ENCODE measurements at places on chromosomes 7 and 10.

- no peak for DNase-seq
These were observed 499.0 kb upstream of the KLF6 start for GRCh38 chr10:4283846-4284610.

DNA sequence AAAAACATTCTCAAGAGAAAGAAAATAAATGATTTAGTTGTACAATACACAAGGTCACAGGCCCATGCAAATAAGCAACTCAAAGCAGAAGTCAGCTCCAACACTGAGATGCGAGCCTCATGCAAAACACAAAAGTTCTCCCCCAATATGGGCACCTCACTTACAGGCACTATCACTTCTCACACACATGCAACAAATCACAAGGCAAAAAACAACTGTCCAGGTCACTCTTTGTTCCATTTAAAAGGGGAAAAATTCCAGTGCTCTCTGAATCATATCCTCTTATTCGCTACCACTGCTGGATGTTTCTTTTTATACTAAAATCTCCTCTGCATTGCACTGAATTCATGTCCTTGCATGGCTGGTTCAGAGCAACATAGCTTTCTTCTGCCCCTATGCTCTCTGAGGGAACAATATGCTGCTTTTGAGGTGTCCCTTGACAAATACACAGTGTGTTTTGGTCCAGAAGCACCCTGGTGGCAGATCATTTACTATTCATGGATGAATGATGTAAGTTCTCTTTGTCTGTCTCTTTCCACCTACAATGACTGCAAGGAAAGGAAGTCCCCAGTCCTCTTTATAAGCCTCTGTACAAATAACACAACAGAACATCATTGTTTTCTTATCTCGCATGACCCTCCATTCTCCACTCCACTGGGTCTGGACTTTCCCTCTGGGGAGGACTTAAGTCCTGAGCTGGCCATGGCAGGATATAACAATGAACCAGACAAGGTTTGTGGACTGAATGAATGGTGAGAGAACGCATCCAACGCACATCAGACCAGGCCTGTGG is 85.4 kb upstream of the GSDME start:
- no peak for DNase-seq

DNA sequence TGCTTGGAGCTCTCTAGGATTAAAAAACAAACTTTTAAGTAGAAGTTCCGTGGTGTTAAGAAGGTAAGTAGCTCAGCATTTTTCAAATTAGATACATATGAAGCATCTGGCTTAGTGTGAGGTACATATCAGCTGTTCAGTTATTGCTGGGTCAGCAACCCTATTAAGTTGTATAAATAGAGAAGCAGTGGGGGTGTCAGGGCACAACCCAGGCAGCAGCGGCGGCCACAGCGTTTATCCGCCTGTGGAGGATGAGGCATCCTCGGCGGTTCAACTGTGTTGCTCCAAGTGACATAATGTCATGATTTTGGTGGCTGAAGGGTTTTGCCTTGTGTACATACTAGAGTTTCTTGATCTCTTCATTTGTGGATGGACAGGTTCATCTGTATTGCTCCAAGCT is 54.6 kb upstream of the KIF5B start:
- DNase-seq, result no peak

DNA sequence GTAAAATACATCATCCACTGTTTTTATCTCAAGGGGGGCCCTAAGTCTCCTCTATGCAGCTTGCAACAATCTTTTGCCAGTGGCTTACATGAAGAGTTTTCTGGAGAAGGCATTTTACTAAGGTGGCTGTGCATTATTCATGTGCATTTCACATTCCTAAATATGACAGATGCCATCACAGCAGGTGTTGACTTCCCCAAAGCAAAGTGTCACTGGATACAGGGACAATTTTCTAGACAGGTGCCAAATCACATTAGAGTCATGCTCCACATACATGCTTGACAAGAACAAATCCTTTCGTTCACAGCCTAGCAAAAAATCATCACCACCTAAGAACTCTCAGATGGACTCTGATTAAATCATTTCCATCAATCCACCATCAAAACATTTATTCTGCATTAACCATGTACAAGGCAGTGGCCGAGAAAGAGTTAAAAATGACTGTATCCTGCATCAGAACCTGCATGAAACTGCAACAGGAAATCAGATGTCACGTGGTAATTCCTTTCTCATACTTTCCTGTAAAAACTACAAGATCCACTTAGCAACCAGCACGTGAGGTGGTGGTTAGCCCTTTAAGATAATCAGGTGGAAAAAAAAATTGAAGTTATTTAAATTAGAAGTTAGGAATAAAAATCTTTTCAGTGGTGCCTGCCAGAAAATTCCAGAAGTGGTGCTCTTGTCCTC is 88.2 kb upstream of the AFAP1L2 start:
- DNase-seq, result no peak

GRCh38 chr7:21123586-21123985 is 304.3 kb upstream of the SP4 start:
- no peak for DNase-seq

- no peak for DNase-seq
These were observed 76.6 kb downstream of the AMPH start for GRCh38 chr7:38554586-38554985.
